CD8-positive, alpha-beta memory T cell (primary cell): ENCODE measurements at places on chromosomes 3 and 15. TPM values are rescaled to one million over a fixed set of nuclear protein-coding genes. Genes with fewer than 3 reads are reported as not detected.

DNA sequence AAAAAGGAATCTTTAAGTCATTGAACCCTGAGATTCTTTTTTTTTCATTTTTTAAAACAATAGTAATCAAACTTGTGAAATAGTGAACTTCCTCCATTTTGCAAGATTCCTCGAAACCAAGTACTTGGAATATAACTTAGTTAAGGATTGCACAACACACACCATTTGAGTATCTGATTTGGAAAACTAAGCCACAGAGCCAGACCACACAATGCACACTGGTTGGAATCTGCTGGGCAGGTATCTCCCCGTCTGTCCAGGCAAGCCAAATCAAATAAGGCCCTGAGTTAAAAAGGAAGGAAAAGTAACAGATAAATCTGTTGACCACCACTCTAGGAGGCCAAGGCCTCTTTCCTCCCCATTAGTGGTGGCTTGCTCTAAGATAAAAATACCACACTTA is 177.5 kb upstream of the ICE2 start:
- DNase-seq = no peak

- DNase-seq = no peak
Observed at GRCh38 chr15:42724276-42724675, 12.7 kb downstream of the CDAN1 start.

The BFSP2 gene
- total RNA-seq = not detected

The AADACL2 gene
- total RNA-seq = not detected

The IMPG2 gene
- total RNA-seq = 0.11 TPM

The AQP9 gene
- 0.18 TPM for total RNA-seq

GRCh38 chr3:41029356-41029755 is 169.9 kb upstream of the CTNNB1 start:
- no peak for DNase-seq

DNA sequence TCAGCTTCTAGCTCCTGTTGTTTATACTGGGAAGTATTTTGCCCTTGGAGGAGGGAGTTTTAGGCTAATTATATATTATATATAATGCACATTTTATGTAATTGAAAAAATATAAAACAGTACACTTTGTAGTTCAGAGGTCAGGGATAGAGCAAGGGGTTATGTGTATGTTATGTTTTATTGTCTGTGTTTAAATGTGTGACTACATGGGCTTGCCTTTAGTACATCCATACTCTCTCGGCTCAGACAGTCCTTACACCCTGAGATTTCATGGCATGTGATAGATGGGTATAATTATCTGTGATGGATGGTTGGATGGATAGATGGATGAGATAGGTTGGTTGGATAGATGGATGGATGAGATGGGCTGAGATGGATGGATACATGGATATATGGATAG is 17.4 kb upstream of the ST3GAL6 start:
- DNase-seq = no peak

The PLCH1 gene
- not detected for total RNA-seq

The SCN5A gene
- total RNA-seq = 0.33 TPM

DNA sequence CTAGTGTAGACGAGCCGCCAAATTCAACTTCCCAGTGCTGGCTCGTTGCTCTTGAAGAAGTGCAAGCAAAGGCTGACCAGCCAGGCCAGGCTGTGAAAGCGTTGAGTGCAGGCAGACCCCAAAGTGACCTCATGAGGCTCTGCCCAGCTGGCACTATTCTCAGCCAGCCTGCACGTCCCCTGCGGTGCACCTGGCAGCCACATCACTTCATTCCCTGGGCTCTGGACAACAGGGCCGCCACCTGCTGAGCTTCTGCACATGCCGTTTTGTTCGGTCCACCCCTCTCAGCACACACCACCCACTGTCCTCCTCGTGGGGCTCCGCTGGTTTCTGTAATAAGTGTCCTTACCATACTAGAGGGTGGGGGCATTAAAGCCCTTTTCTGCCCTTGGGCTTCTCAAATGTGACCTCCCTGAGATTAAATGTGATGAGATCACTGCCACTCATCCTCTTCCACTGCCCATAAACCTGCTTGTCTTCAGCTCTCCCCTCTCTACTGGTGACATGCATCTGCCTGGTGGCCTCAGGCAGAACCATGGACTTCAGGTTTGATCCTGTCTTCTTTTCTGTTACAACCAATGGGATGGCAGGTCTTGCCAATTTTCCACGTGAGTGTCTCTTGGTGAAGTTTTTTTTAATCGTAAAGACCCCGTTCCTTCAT is 6.1 kb downstream of the RASGRF1 start:
- no peak for DNase-seq

- DNase-seq = no peak
Observed at GRCh38 chr15:88802991-88803240, 320 bp upstream of the ACAN start.

The SLC4A7 gene
- 55.9 TPM for total RNA-seq

DNA sequence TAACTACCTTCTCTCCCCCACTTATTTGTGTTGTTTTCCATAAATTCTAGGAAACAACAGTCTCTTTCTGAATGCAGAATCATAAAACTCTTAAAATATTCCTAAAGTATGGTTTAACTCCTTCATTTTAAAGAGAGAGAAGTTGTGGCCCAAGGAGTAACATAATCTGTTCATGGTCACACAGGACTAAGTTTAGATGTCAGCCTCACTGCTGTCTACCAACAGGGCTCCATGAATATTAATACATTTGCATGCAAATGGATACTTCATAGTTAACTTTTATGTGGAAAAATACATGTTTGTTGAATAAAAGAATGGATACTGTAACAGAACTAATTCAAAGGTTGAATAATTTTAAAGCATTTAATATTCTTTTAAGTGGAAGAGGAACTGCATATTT is 18.5 kb upstream of the IL1RAP start:
- no peak for DNase-seq

DNA sequence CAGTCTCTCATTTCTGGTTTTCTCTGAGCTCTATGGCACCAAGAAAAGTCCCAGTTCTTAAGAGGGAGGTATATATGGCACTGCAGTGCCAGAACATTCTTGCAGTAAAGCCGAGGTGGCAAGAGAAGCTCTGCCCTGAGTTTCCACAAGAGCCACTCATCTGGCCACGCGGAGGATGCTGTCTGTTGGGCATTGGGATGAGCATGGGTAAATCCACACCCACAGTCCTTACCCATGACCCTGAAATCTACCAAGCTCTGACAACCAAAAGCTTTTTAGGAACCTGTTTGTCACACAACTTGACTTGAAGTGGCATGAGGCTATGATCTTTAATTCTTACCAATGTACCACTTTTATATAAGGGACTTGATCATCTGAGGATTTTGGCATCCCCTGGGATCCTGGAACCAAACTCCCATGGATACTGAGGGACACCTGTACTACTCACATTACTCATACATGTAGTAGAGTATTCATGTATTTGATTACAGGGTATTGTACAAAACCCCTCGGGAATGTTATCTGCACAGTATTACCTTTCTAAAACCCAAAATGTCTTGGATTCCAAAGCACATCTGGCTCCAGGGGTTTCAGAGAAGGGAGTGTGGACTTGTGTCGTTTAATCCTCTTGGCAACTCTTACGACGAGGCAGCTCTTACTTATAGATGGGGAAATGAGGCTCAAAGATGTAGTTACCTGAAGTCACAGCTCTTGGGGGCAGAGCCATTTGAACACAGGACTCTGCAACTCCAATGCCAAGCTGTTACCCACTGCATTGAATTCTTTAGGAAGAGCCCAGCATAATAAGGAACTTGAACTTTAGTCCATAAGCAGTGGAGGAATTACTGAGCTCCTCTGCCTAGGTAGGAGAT is 8.8 kb downstream of the RPL32 start:
- no peak for DNase-seq

The EEFSEC gene
- 21.8 TPM for total RNA-seq

- no peak for DNase-seq
Observed at GRCh38 chr15:96088650-96089049, 241.8 kb upstream of the NR2F2 start.

GRCh38 chr3:37537914-37538691 is 323.6 kb upstream of the CTDSPL start:
- DNase-seq = no peak

The GOLGB1 gene
- 20.6 TPM for total RNA-seq

GRCh38 chr15:67884514-67885174 is 44.8 kb upstream of the RNU6-1 start:
- DNase-seq = peak; percentile 18

- DNase-seq = peak; percentile 94
Observed at GRCh38 chr3:130893376-130894129, at the start of gene ATP2C1. ATP2C1 (plus strand) TSS chr3:130894084; CDS start chr3:130894770, 686 bp downstream.

DNA sequence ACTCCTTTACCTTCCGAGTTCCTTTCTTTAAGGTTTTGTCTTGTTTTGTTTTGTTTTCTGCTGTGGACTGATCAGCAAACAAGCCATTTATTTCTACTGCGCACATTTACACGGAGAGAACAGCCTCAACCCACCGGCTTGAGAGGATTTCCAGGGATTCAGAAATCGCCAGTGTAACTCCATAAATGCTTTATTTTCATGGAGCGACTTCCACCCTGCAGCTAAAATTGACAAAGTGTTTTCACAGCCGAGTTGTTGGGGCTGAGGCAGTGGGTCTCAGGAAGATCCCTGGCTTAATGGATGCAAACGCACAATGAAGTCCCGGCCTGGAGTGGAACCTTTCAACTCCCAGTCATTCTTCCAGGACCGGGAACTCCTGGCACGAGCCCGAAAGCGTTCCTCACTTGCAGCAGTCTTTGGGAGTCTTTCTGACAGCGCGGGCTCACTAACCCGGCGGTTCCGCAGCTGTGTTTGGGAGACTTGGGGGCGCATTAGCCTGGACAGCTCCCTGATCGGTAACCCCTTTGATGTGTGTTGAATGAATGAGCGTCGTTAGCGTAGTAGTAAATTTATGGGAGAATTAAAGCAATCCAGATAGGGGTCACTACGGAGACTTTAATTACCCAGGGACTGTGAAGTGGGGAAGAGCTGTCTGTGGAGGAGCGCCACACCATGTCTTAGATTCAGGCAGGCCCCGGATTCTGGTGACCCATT is 785 bp upstream of the MYRIP start:
- DNase-seq = no peak

- peak; percentile 69 for DNase-seq
Observed at GRCh38 chr15:69668963-69669362, 216.3 kb downstream of the RPLP1 start.

DNA sequence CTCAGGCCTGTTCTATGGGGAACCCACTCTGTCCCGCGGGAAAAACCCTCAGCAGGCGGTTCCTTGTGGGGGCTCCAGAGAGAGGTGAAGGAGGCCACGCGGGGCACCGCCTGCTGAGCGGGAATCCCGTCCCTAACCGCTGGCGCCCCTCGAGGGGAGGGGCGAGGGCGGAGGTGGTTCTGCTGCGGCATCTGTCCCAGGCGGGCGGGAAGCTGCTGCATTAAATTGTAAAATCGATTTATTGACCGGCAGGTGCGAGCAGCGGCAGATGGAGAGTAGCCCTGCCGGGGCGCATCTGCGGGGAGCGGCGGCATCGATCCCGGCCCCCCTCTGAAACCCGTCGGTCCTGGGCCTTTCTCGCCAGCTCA is 3.7 kb upstream of the DLL4 start:
- no peak for DNase-seq

The DGKG gene
- 0.04 TPM for total RNA-seq
